ENCODE measurements at places on chromosomes 3 and 15.

DNA sequence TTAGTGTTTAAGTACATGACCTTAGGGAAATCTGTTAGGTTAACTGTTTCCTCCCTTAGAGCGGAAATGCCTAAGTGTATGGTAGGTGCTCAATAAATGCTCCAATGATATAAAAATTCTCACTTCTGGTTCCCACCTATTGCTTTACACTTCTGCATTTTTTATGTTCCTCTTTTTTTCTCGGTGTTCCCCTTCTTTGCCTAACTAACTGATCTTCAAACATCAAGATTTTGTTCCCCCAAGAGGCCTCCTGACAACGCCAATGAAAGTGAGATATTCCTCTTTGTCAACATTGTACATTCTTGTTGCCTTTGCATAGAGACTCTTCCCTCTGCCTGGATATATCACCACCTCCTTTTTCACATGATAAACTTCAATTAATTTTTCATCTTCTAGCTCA, 17.4 kb downstream of the SLC35A5 start:
- H3K4me1 ChIP-seq = no peaks in the 10 kb centered on the region
- peaks cover 18% of the 10 kb centered on the region for H3K36me3 ChIP-seq
- H3K27me3 ChIP-seq = no peaks in the 10 kb centered on the region
- H3K27ac ChIP-seq = no peak overlapping the region
- no peak overlapping the region for H3K4me3 ChIP-seq

DNA sequence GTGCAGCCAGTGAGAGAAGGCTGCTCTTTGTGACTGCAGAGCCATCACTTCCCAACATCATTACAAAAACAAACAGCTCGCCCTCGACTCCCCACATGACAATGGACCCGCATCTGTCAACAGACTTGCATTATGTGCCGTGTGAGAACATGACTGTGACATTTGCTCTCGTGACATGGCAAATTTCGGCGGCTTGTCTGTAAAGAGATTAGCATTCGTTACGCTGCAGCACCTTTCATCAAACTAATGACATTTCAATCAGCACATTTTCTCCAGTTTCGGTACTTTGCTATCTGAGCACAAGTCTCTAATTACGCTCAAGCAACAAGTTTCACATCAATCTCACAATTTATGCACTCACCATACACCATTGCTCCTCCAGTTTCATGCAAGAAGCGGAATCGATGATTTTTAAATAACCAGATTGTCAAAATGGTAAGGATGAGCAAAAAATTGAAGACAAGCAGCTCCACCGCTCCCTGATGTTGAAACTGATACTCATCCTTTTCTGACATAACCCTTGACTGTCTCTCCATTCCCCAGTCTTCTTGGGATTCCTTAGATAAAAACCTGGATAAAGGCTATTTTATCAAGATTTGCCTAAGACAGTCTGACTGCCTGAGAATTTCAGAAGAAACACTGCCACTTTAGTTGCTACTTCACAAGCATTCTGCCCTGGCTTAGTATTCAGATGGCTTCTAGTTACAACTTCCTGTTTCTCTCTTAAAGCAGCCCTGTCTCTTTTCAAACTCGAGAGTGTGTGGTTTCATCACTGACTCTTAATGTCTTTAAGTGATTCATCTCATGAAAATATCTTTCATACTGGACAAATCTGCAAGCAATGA, at the start of gene SLC9A9:
SLC9A9 (minus strand) TSS at position 682 of the 845 bp plus-strand sequence; CDS start at position 536, 146 bp downstream.
- peaks cover 5% of the 10 kb centered on the region for H3K4me1 ChIP-seq
- H3K27me3 ChIP-seq = no peaks in the 10 kb centered on the region
- H3K36me3 ChIP-seq = no peaks in the 10 kb centered on the region

GRCh38 chr3:132784502-132785025, 62.4 kb upstream of the NPHP3 start:
- no peak overlapping the region for H3K4me3 ChIP-seq
- peaks cover 28% of the 10 kb centered on the region for H3K4me1 ChIP-seq
- peak overlapping the region; percentile 46 for H3K27ac ChIP-seq
- DNase-seq = no peak

DNA sequence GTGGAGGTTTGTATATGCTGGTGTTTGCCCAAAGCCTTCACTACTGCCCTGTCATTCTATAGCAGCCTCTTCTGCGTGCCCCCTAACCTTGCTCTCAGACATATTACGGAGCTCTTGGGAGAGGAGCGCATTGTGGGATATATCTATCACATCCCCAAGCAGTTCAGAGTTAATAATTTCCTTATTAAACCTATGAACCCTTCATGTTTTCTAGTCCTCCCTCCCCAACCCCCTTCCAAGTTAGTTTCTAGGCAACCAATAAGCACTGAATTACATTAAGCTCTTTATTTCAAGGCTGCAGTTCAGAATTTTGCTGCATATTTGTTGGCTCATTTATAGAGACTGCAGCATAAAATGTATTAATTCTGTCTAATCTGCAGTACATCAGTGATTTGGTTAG, 57.3 kb upstream of the GRM7 start:
- H3K36me3 ChIP-seq = no peaks in the 10 kb centered on the region
- H3K27me3 ChIP-seq = no peaks in the 10 kb centered on the region
- no peak for DNase-seq
- no peak overlapping the region for H3K4me3 ChIP-seq
- no peaks in the 10 kb centered on the region for H3K4me1 ChIP-seq

GRCh38 chr15:34642247-34642646, 58.8 kb upstream of the GOLGA8B start:
- no peaks in the 10 kb centered on the region for H3K36me3 ChIP-seq
- DNase-seq = no peak
- no peaks in the 10 kb centered on the region for H3K4me1 ChIP-seq

GRCh38 chr15:76162784-76163456, 103.1 kb downstream of the TMEM266 start:
- DNase-seq = no peak
- no peaks in the 10 kb centered on the region for H3K4me1 ChIP-seq
- no peak overlapping the region for H3K4me3 ChIP-seq
- no peak overlapping the region for H3K27ac ChIP-seq
- peaks cover 12% of the 10 kb centered on the region for H3K27me3 ChIP-seq
- H3K36me3 ChIP-seq = no peaks in the 10 kb centered on the region

GRCh38 chr3:180680097-180680430, 775 bp upstream of the CCDC39 start:
- no peak for DNase-seq
- H3K4me1 ChIP-seq = peaks cover 9% of the 10 kb centered on the region
- no peaks in the 10 kb centered on the region for H3K27me3 ChIP-seq
- H3K4me3 ChIP-seq = peak overlapping the region; percentile 52
- no peak overlapping the region for H3K27ac ChIP-seq

DNA sequence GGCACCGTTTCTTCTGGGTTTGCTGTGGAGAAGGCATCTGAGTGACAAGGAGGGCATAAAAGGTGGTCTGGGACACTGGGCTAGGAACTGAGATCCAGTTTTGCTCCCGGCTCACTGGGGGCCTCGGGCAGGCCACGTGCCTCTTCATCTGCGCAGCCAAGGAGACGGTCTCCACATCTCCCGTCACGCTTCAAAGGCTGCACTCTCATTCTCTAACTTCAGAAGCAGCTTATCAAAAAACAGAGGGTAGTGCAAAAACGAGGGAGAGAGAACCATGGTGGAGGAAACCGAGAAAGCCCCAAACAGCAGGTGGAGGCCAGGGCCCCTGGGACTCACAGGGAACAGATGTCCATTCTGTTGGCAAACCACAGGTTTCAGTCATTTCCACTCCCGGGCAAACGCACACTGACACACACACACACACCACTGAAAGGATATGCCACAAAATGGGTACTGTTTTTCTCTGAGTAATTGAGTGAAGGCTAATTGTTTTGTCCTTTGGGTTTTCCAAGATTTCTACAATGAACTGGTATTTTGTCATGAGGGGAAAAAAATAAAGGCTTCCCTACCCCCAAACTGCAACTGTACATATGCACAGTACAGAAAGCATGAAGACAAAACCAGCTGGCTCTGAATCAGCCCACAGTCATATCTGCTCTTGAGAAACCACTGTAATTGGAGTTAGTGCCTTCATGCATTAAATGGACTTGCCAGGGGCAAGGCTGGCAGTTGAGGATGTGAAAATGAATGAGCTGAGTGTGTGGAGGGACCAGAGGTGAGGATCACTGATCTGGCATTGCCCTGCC, 71.9 kb downstream of the MGLL start:
- H3K27ac ChIP-seq = peak overlapping the region; percentile 90
- H3K4me1 ChIP-seq = peaks cover 76% of the 10 kb centered on the region
- no peak for DNase-seq
- no peaks in the 10 kb centered on the region for H3K36me3 ChIP-seq
- H3K4me3 ChIP-seq = no peak overlapping the region

- H3K27me3 ChIP-seq = peaks cover 6% of the 10 kb centered on the region
- no peaks in the 10 kb centered on the region for H3K36me3 ChIP-seq
- H3K4me1 ChIP-seq = no peaks in the 10 kb centered on the region
Observed at GRCh38 chr3:40582401-40583027, 57.8 kb downstream of the ZNF621 start.

- no peak for DNase-seq
- H3K27me3 ChIP-seq = no peaks in the 10 kb centered on the region
- H3K27ac ChIP-seq = no peak overlapping the region
Observed at GRCh38 chr15:79004336-79004735, 59.5 kb upstream of the CTSH start.

DNA sequence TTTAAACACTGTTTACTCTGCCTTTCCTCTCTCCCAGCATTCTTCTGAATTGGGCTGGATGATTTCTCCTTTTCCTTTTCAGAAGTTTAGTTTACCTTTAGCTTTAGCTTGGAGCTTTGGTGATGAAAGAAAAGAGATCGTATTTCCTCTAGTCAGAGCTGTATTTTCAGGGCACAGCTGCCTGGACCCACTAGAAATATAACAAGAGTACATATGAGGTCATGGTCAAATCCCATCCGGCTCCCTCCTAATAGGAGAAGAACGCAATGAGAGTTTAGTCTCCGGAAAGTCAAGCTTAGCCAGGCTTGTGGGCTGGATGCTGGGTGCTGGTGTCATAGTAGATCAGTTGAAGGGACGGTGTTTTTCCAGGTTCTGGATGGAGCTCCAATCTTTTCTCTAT, 177.1 kb upstream of the PFN2 start:
- peak overlapping the region; percentile 3 for H3K27ac ChIP-seq
- DNase-seq = no peak
